Islet precursor cell (in vitro differentiated cells): ENCODE measurements at places on chromosomes 3 and 15.

GRCh38 chr3:117439812-117440211 is 730.2 kb downstream of the TUSC7 start:
- no peak for DNase-seq

DNA sequence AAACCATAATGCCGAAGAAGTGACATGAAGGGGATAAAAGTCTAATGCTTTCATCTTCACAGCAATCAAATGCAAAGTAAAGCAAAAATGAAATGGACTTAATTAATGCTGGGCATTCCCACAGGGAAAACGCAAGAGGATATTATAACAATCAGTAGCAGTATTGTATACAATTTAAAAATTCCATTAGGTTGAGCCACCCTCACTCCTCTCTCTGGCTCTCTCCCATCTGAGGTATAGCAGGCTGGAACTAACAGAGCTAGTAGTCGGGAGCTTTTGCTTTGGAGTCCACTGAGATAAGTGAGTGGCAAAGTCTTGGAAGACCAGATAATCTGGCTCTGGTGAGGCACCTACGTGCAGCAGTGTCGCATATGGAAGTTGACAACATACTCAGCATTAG is 33.9 kb downstream of the DET1 start:
- DNase-seq: peak; percentile 70

GRCh38 chr3:82020282-82020681 is 258.8 kb upstream of the GBE1 start:
- DNase-seq: no peak

- no peak for DNase-seq
Measured at GRCh38 chr15:27210176-27210575, 239.2 kb downstream of the GABRG3 start.

DNA sequence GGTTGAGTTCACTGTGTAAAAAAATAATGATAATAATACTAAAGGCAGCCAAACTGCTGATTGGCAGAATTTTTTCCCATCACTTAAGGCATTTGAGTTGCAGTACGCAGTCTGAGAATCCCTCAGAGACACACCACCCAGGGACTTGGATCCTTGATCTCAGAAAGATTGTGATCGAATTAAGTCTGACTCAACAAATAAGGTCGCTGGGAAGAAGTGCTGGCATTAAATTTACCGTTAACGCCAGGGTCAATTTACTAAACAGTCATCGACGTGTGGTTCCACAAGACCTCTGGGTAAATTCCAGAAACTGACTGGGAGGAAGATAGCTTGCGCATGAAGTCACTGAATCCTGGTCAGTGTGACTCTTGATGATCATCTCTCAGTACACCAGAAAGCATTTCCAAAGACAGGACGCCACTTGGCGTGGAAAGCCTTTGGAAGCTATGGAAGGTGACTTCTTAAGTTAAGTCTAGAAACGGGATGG is 48.3 kb upstream of the CGNL1 start:
- peak; percentile 80 for DNase-seq

GRCh38 chr3:56620371-56620770 is 62.7 kb downstream of the TASOR start:
- no peak for DNase-seq

- peak; percentile 86 for DNase-seq
Measured at GRCh38 chr3:134754768-134755559, 40.1 kb upstream of the EPHB1 start.

DNA sequence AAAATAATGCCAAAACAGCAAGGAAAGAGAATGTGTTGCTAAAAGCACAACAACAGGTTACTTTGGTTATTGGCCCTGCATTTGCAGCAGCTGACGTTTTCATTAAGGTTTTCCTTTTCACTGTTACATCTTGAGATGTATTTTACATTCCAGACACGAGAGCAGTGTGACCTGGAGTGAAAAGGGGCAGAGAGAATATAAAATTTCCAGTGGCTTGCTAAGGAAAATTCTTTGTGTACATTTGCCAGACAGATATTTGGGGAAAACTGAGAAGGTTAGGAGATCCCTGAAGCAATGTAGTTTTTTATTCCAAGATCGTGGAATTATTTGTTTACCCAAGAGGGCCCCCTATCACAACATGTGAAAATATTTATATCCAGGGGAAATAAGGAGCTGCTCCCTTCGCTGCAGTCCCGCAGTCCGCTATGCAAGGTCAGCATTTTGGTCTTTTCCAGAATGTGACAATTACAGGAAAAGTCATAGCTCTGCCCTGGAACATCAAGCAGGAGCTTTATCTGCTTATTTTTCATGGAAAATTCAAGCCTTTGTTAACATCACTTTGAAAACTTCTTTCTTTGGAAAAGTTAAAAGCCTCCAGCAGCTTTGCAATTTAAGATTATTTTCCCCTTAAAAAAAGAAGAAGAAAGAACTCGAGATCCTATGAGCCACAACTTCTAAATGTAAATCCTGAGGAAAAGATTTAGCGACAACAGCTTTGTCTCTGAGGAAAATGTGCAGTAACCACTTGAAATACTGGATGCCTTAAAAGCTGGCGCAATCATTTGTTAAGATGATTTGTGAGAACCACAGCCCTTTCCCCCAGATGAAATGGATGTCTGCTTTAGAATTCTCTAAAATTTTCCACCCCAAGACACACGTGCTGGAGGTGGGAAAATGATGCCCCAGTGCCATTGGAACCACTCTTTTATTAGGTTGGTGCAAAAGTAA is 256.4 kb upstream of the TPM1 start:
- DNase-seq: no peak

DNA sequence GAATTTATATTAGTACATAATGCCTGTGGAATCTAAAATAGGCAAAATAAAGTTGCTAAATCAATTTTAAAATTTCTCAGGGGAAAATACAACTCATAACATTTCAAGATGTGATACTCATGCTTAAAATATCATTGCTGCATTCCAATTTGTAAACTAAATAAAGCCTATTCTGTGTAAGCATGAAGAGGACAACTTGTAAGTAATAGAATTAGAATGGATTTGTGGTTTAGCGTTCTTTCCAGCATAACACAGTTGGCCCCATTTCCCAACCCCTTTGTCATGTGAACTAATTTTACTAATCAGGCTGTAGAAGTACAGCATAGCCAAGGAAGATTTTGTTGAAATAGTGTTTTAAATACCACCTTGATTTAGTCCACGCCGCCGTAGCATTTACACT is 437.2 kb downstream of the SI start:
- no peak for DNase-seq

DNA sequence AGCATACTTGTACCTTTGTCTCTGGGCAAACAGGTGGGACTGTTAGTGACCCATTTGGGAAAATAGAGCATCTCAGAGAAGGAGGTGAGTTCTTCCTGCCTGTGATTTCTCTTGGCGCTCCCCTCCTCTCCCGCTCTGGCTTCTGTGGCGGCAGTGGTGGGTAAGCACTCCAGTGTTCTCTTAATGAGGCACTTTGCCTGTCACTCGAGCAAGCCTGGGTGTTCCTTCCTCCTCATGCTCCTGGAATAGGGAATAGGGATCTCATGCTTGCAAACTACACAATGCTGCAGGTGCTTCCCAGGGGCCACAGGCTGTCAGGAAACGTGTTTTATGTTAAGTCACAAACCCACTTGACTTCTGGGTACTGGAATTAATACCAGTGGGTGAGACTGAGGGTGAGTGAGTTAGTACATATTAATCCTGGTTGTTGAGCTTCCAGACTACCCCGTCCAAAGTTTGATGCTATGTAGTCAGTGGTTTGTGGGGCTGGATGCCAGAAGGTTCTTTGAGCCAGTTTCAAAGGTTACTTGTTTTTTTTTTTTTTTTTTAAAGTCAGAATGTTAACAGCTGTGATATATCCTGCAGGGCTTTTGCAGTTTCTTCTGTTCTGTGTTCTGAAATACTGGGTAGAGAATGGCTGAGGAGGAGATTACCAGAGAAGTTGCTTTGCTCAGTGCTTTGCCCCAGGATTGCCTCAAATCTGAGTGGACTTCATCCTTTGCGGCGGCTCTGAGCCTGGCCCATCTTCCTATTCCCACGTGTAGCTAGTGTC is 30.5 kb downstream of the EDEM1 start:
- no peak for DNase-seq

GRCh38 chr3:9770276-9770812 is 597 bp upstream of the CAMK1 start:
- no peak for DNase-seq

DNA sequence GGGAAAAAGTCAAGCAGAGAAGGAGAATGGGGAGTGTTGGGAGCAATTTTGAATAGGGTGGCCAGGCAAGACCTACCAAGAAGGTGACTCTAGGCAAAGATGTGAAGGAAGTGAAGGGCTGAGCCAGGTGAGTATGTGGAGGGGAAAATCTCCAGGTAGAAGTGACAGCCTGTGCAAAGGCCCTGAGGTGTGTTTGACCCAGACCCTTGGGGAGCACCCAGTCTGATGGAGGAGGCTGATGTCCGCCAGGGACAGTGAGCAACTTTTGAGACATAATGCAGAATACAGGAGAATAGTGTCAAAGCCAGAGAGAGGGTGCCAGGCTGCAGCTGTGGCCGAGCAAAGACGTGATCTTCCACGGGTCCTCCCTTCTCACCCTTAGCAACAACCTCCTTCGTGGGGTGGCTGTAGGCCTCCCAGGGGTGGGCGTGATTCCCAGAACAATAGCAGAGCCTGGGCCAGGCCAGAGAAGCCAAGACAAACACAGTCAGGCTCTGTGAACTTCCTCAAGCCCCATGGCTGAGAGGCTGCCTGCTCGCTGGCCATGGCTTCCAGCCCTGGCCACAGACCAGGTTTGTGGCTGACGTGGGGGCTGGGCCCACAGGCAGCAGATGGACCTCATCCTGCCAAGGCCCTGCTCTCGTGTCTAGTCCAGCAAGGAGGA is 58.1 kb downstream of the SLC6A6 start:
- DNase-seq: no peak

GRCh38 chr3:42663581-42664437 is 10.3 kb downstream of the ZBTB47 start:
- peak; percentile 44 for DNase-seq

- DNase-seq: peak; percentile 72
Measured at GRCh38 chr15:66004618-66005262, 135.4 kb downstream of the RAB11A start.

DNA sequence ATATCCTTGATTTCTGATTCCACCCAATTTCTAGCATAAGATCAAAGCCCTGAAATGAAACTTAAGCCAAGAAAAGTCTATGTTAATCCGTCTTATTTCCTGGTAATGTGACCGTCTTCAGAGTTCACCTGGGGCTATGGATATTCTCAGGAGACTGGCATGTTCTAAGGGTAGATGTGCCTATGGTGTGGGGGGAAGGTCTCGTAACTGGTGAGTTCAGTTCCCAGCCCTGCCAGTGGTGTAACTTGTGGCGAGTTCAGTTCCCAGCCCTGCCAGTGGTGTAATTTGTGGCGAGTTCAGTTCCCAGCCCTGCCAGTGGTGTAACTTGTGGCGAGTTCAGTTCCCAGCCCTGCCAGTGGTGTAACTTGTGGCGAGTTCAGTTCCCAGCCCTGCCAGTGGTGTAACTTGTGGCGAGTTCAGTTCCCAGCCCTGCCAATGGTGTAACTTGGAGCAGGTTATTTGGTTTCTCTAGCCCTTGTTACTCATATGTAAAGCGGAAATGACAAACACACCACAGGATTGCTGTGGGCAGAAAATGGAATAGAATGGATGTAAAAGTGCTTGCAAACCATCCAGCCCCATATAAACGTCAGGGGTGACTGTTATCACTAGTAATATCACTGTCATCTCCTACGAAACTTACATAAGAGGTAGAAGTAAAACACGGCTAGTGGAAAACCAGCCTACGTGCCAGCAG is 30.4 kb downstream of the SLC51A start:
- no peak for DNase-seq

- DNase-seq: no peak
Measured at GRCh38 chr3:128448491-128448890, 18.2 kb downstream of the DNAJB8 start.

DNA sequence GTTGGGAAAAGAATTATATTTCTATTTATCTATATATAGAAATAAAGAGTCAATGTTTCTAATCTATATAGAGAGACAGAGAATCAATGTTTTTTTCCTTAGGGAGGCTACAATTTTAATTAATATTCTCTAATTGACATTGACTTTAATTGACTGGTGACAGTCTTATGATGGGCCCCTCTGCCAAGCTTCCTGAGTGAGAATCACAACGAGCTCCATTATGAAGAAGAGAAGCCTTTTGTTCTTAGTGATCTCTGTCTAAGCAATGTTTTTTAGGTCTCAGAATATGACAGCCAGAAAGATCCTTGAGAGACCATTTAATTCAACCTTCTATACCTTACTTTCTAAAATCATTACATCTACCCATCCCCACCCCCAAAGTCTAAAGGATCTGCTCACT is 70.9 kb downstream of the IGSF11 start:
- no peak for DNase-seq

GRCh38 chr3:54046641-54047214 is 75.6 kb upstream of the CACNA2D3 start:
- no peak for DNase-seq

DNA sequence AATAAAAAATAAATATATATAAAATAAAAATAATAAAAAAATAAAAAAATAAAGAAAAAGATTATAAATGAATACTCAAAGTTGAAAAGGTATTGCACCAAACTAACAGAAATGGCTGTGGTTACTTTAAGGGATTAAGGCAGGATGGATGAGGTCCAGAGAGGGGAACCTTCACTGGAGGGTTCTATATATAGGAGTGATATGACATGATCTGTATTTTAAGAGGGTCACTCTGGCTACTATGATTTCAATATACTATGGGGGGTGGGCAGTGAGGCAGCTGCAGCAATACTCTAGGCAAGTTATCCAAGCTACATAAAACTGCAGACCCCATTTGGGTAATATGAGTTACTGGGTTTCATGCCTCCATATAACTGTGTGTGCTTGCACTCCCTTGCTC is 24.6 kb downstream of the ACAD11 start:
- DNase-seq: no peak
